CD4-positive, alpha-beta T cell treated with Interleukin-21 for 1 hour (primary cell): ENCODE measurements at places on chromosomes 6 and 20.

- no peak for DNase-seq
These were observed 135.0 kb downstream of the SLC16A10 start for GRCh38 chr6:111222341-111222740.

GRCh38 chr6:130324657-130325056 is 41.2 kb upstream of the TMEM200A start:
- no peak for DNase-seq

DNA sequence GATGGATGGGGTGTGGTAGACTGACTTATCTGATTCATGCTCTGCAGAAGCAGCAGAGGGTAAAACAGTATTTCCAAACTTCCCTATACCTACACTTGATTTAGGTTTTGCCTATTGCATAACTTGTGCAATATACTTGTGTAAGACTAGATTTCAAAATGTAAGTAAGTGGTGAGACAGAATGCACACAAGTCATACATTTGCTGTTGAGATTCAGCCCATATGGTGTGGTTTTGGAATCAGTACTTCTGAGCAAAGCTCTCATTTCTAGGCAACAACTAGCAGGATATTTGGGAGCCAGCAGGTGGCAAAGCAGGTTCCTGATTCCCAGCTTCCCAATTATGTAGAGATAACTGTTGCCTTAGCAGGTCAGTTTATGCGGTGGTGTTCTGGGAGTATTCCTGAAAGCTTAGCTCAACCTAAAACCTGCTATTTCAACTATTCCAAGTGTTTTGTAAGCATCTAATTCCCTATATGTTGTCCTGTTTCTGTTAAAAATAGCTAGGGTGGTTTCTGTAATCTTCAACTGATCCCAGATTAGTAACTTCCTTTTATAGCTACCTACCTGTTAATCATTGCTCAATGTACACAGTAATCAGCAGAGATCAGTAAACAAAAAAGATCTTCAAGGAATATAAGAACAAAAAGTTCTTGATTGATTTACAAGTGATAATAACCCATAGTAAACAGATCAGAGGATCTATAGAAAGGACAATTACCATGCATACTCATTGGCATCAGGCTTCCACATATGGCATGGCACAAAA is 8.5 kb upstream of the FABP7 start:
- no peak for DNase-seq

DNA sequence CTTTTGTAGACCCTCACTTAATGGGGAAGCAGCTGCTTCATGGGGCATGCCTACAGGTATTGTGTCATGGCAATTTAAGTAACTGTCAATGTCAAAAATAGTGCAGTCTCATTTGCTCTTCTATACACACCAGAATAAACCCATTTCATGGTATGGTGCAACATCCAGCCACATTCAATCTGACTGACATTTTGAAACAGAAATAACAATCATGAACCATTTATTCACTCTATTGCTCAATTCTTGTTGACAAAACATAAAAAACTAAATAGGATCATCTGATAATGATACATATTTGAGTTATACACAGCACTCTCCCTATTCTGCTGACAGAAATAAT is 122.9 kb downstream of the MAP7 start:
- DNase-seq = no peak

DNA sequence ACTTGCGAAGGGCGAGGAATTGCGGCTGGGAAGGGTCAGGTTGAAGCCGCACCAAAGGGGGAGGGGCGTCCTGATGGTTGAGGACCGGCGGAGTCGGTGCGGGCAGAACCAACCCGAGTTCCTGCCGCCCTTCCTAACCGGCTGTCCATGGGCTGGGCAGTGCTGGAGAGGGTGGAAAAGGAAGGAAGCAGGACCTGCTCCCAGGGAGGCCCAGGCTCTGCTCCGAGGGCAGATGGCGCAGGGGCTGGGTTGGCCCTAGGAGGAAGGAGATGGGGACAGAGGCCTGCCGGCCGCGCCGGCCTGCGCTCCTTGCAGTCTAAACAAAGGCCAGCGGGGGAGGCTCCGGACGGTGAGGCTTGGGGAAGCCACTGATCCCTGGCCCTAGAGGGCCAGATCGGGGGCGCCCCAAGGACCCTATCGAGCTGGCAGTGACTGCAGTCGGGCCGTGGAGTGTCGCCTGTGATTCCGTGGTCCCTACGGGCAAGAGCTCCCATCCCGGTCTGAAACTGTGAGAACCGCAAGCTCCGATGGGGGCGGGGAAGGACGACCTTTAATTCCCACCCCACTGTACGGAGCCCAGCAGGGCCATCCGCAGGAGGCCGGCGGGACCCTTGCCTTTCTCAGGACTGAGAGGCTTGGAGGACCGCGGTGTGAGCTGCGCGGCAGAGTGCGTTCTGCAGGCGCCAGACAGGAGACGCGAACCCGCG is 39.4 kb downstream of the YTHDF1 start:
- DNase-seq = no peak

DNA sequence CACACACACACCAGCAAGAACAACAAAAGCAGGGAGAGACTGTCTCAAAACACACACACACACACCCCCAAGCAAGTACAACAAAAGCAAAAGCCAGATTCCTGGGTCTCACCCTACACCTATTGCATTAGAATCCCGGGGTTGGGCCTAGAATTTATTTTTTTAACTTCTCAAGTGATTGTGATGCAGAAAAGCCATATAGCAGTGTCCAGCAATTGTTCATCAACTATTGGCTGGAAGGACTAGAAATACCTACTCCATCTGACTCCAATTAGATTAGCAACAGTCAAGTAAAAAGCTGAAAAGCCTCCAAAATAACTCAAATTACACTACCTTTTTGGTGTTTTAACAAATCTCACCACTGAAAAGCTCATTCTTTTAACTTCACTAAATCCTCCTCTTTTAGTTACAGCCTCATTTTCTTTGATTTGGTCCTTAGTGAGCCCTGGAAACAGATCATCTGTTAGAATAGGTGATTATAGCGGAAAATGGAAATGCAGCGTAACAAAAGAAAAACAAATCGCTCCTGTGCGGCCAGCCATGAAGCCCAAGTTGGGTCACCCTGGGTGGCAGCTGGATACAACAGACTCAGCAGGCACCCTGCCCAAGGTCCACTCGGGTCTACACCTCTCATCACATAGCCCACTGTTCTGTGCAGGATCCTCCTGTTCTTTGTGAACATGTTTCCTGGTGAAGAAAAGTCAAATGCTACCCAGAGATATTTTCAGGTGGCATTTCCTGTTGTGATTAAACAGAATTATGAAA is 38.7 kb downstream of the STAU1 start:
- no peak for DNase-seq

DNA sequence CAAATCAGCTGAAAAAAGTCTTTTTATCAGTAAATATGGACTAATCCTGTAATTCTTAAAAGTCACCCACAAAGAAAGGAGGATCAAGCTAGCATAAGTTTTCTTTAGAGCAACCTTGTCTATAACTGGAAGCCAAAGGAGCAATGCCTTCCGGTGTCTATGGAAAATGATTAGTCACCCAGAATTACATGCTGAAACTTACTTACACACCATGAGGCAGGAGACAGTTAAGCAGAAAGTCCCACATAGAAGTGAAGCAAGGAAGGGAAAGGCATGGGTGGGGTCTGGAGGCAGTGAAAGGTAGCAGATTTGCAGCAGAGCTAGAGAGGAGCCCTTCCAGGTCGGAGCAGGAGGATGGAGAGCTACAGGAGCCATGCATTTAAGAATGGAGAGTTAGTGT is 153.7 kb upstream of the RIPOR2 start:
- no peak for DNase-seq

- DNase-seq = no peak
These were observed 6.4 kb upstream of the SDC4 start for GRCh38 chr20:45354423-45355208.

DNA sequence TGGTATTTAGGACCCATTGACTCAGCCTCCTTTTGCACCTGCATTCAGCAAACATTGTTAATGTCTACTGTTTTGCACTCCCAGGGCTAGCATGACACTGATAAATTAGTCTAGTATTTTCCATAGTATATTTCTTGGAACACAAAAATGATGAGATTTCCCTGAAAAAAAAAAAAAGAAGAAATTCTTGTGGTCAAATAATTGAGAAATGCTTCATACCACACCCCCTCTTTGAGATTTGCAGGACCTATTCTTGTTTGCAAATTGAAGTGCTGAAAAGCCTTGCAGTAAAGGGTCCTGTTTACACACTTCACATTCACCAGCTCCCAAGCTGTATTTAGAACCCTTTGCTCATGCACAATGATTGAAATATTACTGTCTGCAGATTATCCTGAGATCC is 36.3 kb upstream of the CLIC5 start:
- no peak for DNase-seq

DNA sequence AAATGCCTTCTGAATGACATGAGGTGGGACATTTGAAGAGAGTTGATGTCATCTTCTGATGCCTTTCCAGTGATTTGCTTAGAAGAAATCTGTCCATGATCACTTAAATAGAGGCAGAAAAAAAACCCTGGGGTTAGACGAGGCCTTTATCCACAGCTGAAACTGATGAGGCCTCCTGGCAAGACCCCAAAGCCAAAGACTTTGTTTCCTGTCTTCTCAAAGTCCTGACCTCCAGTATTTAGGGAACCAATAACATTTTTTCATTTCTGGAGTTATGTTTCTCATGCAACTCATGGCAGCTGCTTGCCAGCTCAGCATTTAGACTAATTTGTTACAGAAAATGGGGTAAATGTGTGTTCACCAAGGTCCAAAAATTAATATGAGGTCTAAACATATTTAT is 248.0 kb upstream of the PRDM1 start:
- DNase-seq = no peak

- no peak for DNase-seq
These were observed 4.9 kb downstream of the HSP90AB1 start for GRCh38 chr6:44251576-44252524.

GRCh38 chr6:144008120-144008811 is at the start of gene PLAGL1:
Gene PLAGL1, minus strand, starts transcription at chr6:144008259. Its CDS starts 60,123 bp downstream, at chr6:143948136.
- DNase-seq = peak; percentile 4

DNA sequence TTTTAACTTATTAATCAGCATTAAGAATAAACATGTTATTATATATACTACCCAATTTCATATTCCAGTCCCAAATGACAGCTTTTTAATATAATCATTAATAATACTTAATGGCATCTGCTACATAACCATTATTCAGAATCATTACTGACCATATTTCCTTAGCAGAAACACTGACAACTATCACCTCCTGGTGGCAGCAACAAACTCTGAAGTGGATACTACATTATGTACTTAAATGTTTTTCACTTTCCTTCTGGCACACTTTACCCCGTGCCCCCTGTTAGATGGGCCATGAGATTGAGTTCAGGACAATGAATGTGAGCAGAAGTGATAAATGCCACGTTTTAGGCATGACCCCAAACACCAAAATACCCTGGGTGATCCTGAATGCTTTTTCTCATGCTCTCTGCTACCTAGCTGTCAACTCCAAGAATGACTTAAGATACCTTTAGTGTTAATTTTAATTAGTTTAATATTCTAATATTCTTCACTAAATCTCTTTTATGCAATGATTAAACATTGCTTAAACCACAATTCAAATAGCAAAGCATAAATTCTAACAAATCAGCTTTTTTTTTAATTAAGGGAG is 77.1 kb downstream of the LMBRD1 start:
- DNase-seq = no peak

- DNase-seq = no peak
These were observed 9.9 kb upstream of the PCIF1 start for GRCh38 chr20:45924391-45925261.

DNA sequence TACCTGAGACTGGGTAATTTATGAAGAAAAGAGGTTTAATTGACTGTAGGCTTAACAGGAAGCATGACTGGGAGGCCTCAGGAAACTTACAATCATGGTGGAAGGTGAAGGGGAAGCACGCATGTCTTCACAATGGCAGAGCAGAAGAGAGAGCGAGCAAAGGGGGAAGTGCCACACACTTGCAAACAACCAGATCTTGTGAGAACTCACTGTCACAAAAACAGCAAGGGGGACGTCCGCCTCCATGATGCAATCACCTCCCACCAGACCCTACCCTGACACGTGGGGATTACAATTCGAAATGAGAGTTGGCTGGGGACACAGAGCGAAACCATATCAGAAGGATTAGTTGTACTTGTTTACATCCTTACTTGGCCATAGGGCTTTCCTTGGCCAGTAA is 49.7 kb downstream of the FIG4 start:
- no peak for DNase-seq

GRCh38 chr20:48523191-48523995 is 304.4 kb downstream of the PREX1 start:
- DNase-seq = peak; percentile 3

DNA sequence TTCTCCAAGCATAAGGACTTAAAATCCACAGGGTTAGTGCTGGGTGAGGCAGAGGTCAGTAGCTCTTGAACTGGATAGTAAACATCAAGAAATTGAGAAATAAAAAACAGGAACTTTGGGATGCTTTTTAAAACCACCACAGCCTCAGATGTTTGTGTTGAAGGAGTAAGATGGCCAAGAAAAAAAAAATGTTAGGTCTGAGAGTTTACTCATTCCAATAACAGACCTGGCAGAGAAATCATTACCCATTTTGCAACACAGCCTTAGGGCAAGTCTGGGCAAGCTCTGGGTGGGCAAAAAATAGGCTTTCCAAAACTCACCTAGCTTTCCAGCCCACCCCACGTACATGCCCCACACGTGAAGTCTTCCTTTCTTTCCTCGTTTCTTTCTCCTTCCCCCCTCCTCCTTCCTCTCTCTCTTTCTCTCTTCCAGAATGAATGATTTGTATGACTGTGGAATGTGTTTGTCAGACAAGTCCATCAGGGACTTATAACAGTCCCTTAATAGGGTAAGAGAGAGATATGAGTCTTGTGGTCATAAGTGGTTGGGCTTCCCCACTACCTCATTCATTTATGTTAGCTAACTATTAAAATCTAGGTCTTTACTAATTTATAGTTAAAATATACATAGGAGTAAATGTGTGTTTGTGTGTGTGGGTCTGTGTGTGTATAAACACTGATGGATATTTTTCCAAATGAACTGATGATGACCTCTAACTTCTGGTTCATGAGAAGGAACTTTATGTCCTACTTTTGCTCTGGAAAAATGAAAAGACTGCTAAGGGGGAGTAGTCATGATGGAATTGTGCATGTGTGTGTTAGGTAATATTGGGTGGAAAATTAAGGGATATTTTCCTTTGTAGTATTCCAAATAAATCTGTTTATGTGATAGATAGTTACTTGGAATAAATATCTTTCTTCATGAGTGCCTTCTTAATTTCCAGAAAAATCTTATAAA is 18.0 kb upstream of the DSE start:
- DNase-seq = no peak
